ENCODE measurements at places on chromosomes 5 and 9. TPM values are rescaled to one million over a fixed set of nuclear protein-coding genes. Genes with fewer than 3 reads are reported as not detected.

- no peak for DNase-seq
- H3K27me3 ChIP-seq, result no peaks in the 10 kb centered on the region
- no peaks in the 10 kb centered on the region for H3K4me1 ChIP-seq
- no peak overlapping the region for H3K4me3 ChIP-seq
Measured at GRCh38 chr5:150075806-150076205, 10.5 kb downstream of the CSF1R start.

GRCh38 chr5:120507197-120507596 is 43.1 kb downstream of the PRR16 start:
- no peaks in the 10 kb centered on the region for H3K27me3 ChIP-seq
- H3K4me1 ChIP-seq, result peaks cover 7% of the 10 kb centered on the region
- no peak overlapping the region for H3K4me3 ChIP-seq
- no peaks in the 10 kb centered on the region for H3K36me3 ChIP-seq

DNA sequence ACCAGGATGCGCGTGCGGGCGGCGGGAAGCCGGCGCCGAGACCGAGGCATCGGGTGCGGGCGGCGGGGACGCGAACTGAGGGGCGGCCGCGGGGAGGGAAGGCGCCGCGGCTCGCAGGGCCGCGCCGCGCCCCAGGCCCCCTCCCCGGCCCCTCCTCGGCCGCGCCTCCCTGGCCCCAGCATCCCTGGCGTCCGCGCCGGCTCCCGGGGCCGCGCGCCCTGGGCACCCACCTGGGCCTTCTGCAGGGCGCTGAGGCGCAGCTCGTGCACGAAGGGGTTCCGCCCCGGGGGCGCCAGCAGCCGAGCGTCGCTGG is 324 bp downstream of the LPCAT1 start:
- H3K4me1 ChIP-seq, result peaks cover 12% of the 10 kb centered on the region
- no peak overlapping the region for H3K27ac ChIP-seq
- peak overlapping the region; percentile 92 for H3K4me3 ChIP-seq
- H3K27me3 ChIP-seq, result peaks cover 11% of the 10 kb centered on the region
- peak; percentile 52 for DNase-seq
- no peaks in the 10 kb centered on the region for H3K36me3 ChIP-seq

GRCh38 chr5:68415177-68416085 is 199.9 kb downstream of the PIK3R1 start:
- DNase-seq, result no peak
- no peak overlapping the region for H3K4me3 ChIP-seq
- H3K36me3 ChIP-seq, result no peaks in the 10 kb centered on the region

Gene SLC2A8
- total RNA-seq, result 22.8 TPM

GRCh38 chr9:130549093-130549735 is 30.2 kb upstream of the FUBP3 start:
- no peaks in the 10 kb centered on the region for H3K36me3 ChIP-seq
- no peak for DNase-seq
- H3K27ac ChIP-seq, result no peak overlapping the region

DNA sequence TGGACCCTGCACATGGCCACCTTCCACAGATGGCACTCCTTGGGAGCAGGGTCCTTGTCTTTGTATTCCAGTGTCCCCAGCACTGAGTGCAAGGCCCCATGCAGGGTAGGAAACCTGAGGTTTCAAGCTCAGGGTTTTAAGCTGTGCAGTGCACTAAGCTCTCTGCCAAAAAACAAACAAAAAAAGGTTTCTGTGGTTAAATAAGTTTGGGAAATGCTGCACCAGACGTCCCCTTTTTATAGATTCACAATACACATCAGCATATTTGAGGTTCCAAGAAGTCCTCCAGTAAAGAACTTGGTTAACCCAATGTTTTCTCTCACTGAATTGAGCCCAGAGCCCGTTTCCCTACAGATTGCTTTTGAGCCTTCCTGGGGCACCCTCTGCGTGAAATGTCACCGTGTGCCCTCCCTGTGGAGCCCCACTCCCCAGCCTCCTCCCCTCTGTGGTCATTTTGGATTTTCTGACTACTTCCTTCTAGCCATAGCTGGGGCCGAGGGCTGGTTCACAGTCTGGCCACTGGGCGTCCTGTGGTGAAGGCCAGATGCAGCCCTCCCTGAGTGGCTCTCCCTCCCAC is 17.1 kb downstream of the DELE1 start:
- no peak for DNase-seq
- no peaks in the 10 kb centered on the region for H3K27me3 ChIP-seq
- H3K4me1 ChIP-seq, result peaks cover 7% of the 10 kb centered on the region

Gene MYMK
- total RNA-seq, result not detected

Gene ANKRD18B
- total RNA-seq, result 14.7 TPM

- no peaks in the 10 kb centered on the region for H3K27me3 ChIP-seq
- H3K36me3 ChIP-seq, result no peaks in the 10 kb centered on the region
- H3K4me1 ChIP-seq, result no peaks in the 10 kb centered on the region
- H3K27ac ChIP-seq, result no peak overlapping the region
- DNase-seq, result no peak
Measured at GRCh38 chr5:102211165-102211564, 84.9 kb downstream of the SLCO4C1 start.

Gene CCNO
- 0.93 TPM for total RNA-seq

Gene RNF183
- 0.09 TPM for total RNA-seq

Gene SHISAL2B
- total RNA-seq, result 10.4 TPM

DNA sequence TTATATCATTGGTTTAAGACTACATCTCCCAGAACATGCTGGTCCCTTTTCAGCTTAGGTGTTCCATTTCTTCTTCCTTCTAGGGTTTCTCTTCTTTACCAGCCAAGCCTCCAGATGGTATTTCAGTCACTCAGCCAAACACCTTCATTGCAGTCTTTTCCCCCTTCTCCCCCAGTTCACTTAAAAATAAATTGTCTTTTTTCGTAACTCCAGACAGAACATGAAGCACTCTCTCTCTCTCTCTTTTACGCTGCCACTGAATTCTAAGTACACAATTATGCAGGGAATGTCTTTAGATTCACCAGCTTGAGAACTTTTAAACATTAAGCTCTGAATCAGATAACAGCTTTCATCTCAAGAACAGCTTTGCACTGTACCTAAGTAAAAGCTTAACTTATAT is 419.7 kb upstream of the BRINP1 start:
- H3K36me3 ChIP-seq, result no peaks in the 10 kb centered on the region
- no peaks in the 10 kb centered on the region for H3K4me1 ChIP-seq
- no peak overlapping the region for H3K27ac ChIP-seq

- peaks cover 9% of the 10 kb centered on the region for H3K4me1 ChIP-seq
- H3K27ac ChIP-seq, result no peak overlapping the region
- peak; percentile 45 for DNase-seq
Measured at GRCh38 chr9:84266087-84266561, 74.4 kb downstream of the SLC28A3 start.

GRCh38 chr5:36150676-36151433 is 832 bp downstream of the LMBRD2 start:
- peak overlapping the region; percentile 78 for H3K4me3 ChIP-seq
- H3K36me3 ChIP-seq, result peaks cover 9% of the 10 kb centered on the region
- peak; percentile 75 for DNase-seq
- H3K27ac ChIP-seq, result no peak overlapping the region

DNA sequence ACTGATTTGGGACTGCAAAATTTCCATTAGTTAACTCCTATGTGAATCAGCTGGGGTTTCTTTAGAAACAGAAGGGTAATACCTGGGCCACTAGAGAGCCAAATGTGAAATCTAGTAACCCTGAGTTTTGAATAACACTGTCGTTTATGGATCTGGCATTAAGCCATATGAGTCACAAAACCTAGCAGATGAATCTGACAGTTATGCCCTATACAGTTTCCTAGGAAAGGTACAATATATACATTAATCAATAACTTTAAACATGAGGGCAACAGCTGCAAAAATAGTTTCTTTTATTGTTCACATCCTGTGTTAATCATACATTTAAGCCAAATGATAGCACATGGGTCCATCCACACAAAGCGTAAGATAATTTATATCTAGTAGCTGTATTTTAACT is 56.9 kb downstream of the PAM start:
- H3K36me3 ChIP-seq, result no peaks in the 10 kb centered on the region
- no peak overlapping the region for H3K4me3 ChIP-seq
- H3K4me1 ChIP-seq, result peaks cover 24% of the 10 kb centered on the region
- DNase-seq, result no peak

Gene PLPP7
- 11.5 TPM for total RNA-seq

- H3K4me1 ChIP-seq, result peaks cover 3% of the 10 kb centered on the region
- H3K27me3 ChIP-seq, result no peaks in the 10 kb centered on the region
- peak overlapping the region; percentile 56 for H3K4me3 ChIP-seq
- H3K36me3 ChIP-seq, result no peaks in the 10 kb centered on the region
Measured at GRCh38 chr9:120868676-120869359, 8.2 kb downstream of the PHF19 start.

Measured in neural progenitor cell (in vitro differentiated cells).